ENCODE measurements at places on chromosomes 16 and 17.

DNA sequence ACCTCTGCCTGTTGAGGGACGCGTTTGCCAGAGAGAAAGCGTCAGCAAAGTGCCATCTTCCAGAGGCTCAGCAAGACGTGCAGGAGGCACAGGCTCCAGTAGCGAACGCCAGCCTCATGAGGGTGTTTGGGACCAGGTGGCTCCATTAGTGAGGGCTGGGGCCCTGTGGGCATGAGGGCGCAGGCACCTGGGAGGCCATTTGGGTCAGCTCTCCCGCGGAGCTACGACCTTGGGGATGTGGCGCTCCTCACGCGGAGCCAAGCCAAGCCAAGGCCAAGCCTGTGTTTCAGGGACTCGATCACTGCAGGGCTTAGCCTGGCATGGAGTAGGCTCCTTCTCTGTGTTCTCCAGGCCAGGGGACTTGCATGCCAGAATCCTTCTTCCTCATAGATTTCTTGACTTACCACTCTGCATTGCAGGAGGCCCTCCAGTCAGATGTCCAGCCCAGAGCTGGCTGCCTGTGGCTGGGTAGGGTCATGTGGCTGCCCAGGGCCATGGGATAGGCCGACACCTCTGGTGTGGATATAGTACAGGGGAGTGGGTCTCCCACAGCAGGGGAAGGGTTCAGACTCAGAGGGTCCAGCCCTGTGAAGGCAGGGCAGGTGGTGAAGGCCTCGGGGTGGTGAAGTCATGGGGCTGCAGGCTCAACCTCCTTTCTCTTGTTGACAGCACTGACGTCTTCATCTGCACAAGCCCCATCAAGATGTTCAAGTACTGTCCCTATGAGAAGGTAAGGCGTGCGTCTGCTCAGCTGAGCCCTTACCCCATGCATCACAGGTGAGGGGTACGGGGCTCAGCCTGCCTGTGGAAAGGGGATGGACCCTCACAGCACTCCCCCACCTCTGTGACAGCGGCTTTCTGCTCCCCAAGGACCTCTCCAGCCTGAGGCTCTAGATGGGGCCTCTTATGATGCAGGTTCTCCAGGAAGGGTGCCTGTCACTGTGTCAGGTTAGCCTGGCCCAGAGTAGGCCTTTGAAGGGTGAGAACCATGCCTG is 19.6 kb downstream of the NT5M start:
- no peak for DNase-seq

GRCh38 chr16:4113358-4114256 is 2.6 kb downstream of the ADCY9 start:
- no peak for DNase-seq

GRCh38 chr17:78824240-78824639 is 16.4 kb downstream of the USP36 start:
- no peak for DNase-seq

GRCh38 chr16:17366299-17366961 is 104.3 kb downstream of the XYLT1 start:
- DNase-seq = no peak

DNA sequence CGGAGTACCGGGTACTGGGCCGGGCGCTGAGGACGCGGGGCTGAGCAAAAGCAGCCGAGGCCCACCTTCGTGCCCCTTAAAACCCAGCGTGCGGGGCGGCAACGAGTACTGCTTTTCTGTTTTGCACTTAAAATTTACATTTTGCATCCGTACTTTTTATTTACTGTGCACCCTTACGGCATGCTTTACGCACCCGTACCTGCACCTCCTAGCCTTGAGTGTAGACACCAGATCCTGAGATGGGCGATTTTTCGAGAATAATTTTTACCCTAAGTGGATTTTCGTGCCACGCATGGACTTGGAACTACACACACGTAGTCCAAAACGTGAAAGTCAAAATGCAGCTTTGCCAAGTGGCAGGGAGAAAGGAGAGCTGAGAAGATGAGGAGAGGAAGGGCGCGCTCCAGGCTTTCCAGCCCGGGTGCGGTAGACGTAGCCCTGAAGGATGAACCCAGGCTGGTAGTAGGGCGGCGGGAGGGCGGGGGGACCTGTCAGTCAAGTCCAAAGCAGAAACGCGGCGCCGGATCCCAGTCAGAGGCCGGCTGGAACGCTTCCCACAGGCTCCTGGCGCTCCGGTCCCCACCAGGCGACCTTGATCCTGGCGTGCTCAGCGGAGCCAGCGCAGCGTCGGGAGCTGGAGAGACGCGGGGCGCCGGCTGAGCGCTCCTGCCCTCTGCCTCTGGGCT is 1.2 kb upstream of the CBLN1 start:
- DNase-seq = no peak

DNA sequence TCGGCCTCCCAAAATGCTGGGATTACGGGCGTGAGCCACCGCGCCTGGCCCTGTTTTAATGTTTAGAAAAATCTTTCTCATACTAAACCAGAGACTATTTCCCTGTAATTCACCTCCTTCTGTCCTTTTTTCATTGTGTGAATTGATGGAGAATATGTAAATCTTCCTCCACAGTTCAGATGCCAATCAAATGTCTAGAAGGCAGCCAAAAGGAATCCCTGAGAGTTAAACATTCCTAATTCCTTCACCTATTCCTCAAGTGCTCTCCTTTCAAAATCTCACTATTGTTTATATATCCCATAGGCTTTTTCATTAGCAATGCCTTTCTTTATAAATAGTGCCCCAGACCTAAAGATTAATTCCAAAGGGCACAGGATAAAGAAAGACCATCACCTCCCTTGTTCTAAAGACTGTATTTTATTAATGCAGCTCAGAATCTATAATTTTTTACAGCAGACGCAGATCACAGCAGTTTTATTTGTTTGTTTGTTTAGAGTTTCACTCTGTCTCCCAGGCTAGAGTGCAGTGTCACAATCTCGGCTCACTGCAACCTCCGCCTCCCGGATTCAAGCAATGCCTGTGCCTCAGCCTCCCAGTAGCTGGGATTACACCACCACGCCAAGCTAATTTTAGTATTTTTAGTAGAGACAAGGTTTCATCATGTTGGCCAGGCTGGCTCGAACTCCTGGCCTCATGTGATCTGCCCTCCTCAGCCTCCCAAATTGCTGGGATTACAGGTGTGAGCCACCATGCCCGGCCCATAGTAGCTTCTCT is 30.5 kb downstream of the COPZ2 start:
- DNase-seq = no peak

DNA sequence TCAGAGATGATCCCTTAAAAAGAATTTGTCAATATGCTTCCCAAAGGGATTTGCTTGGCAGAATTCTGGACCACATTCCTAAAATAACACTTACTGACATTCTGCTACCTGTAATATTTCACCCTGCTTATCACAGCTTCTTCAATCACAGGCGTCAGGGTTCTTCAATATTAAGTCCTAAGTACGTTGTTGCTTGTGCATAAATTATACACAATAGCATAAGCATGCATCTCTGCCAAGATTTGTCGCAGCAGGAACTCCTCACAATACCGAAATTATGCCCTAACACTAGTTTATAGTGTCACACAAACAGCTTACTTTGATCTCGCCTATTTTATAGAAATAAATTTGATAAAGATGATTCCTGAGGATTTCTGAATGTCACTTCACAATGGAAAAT is 48.9 kb downstream of the UBE2G1 start:
- DNase-seq = no peak

GRCh38 chr16:53478965-53479364 is 24.0 kb downstream of the AKTIP start:
- no peak for DNase-seq

GRCh38 chr16:11051879-11052808 is 107.8 kb downstream of the CLEC16A start:
- peak; percentile 70 for DNase-seq

DNA sequence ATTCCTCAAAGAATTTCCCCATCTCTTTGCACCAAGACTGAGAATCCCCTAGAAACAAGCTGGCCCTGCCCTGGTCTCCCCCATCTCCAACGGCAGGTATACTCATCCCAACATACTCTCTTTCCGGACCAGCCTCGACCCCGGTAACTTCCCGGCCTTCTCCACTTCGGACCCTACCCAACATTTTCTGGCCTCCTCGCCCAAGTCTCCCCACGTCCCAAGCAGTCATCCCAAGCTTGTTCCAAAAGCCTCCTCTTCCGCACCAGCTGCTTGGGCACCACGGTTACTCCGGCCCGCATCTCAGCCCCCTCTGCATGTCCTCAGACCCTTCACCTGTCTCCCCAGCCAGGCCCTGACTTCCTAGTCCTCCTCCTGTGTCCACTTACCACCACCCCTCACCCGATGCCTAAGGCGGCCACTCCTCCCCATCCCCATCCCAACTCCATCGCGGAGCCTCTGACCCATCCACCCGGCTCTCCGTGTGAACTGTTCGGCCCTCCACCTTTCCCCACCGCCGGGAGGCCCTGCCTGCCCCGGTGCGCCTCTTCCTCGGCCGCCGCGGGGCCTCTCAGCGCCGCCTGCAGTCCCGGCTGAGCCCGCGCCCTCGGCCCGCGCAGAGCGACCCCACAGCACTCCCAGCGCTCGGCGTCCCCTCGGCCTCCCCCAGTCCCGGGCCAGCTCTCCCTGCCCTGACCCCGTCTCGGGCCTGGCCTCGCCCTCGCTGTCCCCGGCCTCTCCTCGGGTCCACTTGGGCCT is 994 bp downstream of the PITPNA start:
- DNase-seq = no peak

GRCh38 chr16:76984196-76984595 is 206.8 kb upstream of the MON1B start:
- no peak for DNase-seq

- no peak for DNase-seq
Observed at GRCh38 chr16:12330541-12330940, 354.0 kb downstream of the SNX29 start.

- no peak for DNase-seq
Observed at GRCh38 chr17:66468241-66469087, 166.1 kb downstream of the PRKCA start.

- DNase-seq = no peak
Observed at GRCh38 chr17:48842746-48843145, 11.9 kb downstream of the CALCOCO2 start.

- no peak for DNase-seq
Observed at GRCh38 chr16:87541872-87542234, 49.0 kb upstream of the ZCCHC14 start.

- DNase-seq = no peak
Observed at GRCh38 chr17:8720596-8720995, 24.0 kb downstream of the CCDC42 start.

DNA sequence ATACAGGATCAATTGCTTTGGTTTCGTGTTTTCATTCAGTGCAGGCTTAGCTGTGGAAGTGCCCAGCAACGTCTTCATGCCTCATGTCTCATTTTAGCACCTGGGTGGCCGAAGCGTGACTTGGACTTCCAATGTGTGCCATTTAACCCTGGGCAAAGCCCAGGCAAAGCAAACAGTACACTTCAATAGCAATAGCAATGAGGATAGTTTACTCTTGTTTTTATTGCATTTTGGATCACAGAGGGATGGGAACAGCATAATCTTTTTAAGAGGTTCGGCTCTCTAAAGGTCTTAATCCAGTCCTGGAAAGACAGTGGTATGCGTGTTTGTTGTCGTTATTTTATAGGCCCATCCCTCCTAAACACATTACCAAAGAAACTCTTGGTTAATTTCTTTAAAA is 86.2 kb downstream of the HS3ST3B1 start:
- no peak for DNase-seq

- no peak for DNase-seq
Observed at GRCh38 chr16:84574191-84574590, 43.7 kb downstream of the COTL1 start.
